Stimulated activated CD4-positive, alpha-beta T cell treated with anti-CD3 and anti-CD28 coated beads, Interleukin-2, amount 100 ng/mL, for 48 hours (primary cell): ENCODE measurements at places on chromosomes 3 and 15.

DNA sequence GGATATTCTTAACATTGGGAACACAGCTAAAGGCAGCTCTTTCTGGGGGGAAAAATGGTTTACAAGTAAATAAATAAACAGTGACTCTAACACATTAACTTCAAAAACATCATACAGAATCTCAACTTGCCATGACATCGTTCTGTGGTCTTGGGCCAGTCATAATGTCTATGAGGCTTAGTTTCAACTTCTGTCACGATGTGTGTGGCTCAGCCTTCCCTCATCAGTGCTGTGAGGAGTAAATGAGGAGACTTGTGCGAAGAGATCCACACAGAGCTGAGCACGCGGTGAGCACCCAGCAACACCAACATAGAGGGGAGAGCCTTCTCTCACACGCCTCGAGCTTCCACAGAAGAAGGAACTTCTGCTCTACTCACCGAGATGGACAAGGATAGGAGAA, 49.0 kb downstream of the DZIP1L start:
- peak; percentile 24 for DNase-seq

GRCh38 chr15:36907295-36907694, 193.1 kb downstream of the MEIS2 start:
- no peak for DNase-seq

DNA sequence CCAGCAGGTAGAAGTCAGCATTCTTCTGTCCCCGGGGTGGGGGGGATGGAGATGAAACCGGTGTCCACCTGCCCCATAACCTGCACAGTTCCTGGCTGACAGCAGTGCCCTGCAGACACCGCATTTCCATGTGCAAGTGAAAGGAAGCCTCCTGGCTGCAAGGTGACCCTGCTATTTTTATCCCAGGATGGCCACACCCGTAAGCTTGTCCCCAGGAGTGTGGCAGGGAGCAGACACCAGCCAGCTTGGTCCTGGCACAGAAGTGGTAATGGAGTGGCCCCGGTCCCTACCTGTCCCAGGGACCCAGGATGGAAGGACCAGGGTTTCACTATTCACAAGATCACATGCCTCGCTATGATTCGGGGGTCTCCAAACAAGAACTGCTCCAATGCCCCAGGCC, 85.3 kb upstream of the RPL32 start:
- DNase-seq, result no peak

DNA sequence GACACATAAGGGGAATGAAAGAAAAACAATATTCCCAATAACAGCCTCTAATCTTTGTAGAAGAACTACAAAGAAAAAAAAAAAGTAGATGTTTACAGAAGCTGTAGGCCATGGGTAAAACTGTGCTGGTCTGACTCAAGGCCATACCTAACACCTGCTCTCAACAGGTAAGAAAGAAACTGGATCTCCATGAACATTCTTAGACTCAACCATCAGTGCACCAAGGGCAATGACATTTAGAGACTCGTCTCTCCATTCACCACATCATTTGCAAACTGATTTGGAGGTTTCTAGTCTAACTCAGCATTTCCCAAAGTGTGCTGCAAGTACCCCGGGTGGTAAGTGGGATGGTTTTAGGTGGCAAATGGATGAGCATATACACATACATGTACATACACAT, 164.2 kb downstream of the FOXP1 start:
- DNase-seq, result no peak

DNA sequence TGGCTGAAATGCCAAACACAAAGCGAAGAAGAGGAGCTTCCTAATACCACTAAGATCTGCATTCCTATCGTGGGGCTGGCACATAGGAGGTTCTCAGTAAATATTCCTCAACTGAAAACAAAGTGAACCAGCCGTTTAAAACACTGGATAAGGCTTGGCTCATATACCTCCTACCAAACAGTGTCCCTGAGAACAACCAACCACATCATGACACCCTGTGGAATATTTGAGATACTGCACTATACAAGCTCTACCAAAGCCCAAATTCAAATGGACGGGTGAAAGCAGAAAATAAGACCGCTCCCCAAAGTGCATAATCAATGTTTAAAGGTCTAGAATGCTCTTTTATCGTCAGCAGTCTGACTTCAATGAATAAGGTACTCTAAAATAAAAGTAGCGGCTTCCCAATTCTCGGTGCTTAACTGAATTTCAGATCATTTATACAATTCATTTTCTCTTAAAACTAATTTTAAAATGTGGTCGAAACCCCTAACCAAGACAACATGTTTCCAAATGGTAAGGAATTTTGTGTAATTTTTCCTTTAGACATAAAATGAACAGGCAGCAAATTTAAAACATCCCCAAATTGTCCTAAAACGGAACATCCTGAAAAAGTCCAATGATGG, 425.8 kb downstream of the ERC2 start:
- DNase-seq, result no peak
